ENCODE measurements at places on chromosomes 3 and 15.

- DNase-seq: peak; percentile 22
Observed at GRCh38 chr3:101850246-101851051, 1.1 kb downstream of the NFKBIZ start.

- no peak for DNase-seq
Observed at GRCh38 chr3:11172096-11172690, 17.9 kb downstream of the HRH1 start.

GRCh38 chr3:103825586-103825985 lies 1390.8 kb downstream of the ZPLD1 start:
- no peak for DNase-seq

- DNase-seq: no peak
Observed at GRCh38 chr3:181790561-181790960, 78.8 kb downstream of the SOX2 start.

GRCh38 chr15:28985316-28985645 lies 99.5 kb downstream of the APBA2 start:
- no peak for DNase-seq

DNA sequence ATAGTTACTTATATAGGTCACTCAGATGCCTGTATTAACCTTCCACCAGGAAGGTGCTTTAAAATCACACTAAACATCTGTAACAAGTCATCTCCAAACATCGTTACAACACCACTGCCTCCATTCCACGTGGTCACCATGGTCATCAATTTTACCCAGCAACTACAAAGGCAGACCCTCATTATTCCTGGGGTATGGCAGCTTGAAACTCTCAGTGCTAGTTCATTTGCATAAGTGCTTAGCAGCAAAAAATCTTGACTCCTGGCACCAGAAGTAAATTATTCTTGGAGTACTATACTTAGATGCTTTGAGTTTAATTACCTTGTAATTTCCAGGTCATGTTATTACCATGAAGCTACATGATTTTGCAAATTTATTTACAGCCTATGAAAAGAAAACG lies 250.6 kb downstream of the KBTBD8 start:
- DNase-seq: no peak

Data from activated CD4-positive, CD25-positive, alpha-beta regulatory T cell treated with anti-CD3 and anti-CD28 coated beads, Interleukin-2, amount 50 U/mL, for 16 hours (primary cell).